ENCODE measurements at places on chromosomes 1 and 21. TPM values are rescaled to one million over a fixed set of nuclear protein-coding genes. Genes with fewer than 3 reads are reported as not detected.
A peak's percentile ranks its signal among the peaks of the same experiment; 100 is the strongest.

Gene MCM3AP
- total RNA-seq = 62.0 TPM

DNA sequence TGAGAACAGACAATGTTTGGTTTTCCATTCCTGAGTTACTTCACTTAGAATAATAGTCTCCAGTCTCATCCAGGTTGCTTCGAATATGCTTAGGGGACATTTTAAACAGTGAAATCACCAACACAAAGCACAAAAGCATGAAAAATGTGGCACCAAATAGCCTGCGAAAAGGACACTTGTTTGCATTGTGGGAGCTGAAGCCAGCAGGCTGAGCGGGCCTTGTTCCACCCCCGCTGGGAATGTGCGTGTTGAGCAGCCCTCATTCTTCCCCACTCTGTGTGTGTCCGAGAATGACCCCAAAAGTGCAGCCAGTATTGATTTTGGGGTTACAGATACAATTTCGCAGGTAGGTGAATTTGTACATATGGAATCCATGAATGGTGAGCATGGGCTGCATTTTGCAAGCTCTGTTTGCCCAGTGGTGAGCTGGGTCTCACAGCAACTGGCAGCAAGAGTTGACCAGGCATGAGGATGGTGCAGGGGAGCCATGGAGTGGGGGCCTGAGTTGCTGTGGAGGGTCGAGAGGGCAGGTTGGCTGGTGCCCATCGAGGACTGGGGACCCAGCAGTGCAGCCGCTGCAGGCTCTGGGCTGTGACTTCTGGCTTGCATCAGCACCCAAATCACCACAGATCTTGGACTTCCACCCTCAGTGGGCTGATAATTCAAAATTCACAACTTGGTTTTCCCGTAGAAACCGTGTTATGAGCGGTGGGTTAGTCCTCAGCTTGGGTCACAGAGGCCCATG lies 29.4 kb downstream of the NENF start:
- DNase-seq = no peak
- H3K4me3 ChIP-seq = no peak overlapping the region
- H3K36me3 ChIP-seq = no peaks in the 10 kb centered on the region
- no peak overlapping the region for H3K27ac ChIP-seq
- no peaks in the 10 kb centered on the region for H3K27me3 ChIP-seq

- no peaks in the 10 kb centered on the region for H3K27me3 ChIP-seq
- H3K4me1 ChIP-seq = peaks cover 18% of the 10 kb centered on the region
- H3K4me3 ChIP-seq = no peak overlapping the region
- no peak overlapping the region for H3K27ac ChIP-seq
- DNase-seq = no peak
Observed at GRCh38 chr1:1775327-1776226, 2.7 kb downstream of the NADK start.

Gene CYP4A22
- total RNA-seq = not detected

- no peak for DNase-seq
- peaks cover 1% of the 10 kb centered on the region for H3K4me1 ChIP-seq
- no peaks in the 10 kb centered on the region for H3K27me3 ChIP-seq
- H3K36me3 ChIP-seq = no peaks in the 10 kb centered on the region
- no peak overlapping the region for H3K4me3 ChIP-seq
Observed at GRCh38 chr1:64960731-64961130, 5.6 kb downstream of the JAK1 start.

Gene HSPA13
- total RNA-seq = 43.7 TPM

- H3K4me1 ChIP-seq = no peaks in the 10 kb centered on the region
- no peaks in the 10 kb centered on the region for H3K36me3 ChIP-seq
- H3K27me3 ChIP-seq = no peaks in the 10 kb centered on the region
- DNase-seq = no peak
- no peak overlapping the region for H3K27ac ChIP-seq
Observed at GRCh38 chr1:194950584-194950983, 1657.7 kb downstream of the KCNT2 start.

DNA sequence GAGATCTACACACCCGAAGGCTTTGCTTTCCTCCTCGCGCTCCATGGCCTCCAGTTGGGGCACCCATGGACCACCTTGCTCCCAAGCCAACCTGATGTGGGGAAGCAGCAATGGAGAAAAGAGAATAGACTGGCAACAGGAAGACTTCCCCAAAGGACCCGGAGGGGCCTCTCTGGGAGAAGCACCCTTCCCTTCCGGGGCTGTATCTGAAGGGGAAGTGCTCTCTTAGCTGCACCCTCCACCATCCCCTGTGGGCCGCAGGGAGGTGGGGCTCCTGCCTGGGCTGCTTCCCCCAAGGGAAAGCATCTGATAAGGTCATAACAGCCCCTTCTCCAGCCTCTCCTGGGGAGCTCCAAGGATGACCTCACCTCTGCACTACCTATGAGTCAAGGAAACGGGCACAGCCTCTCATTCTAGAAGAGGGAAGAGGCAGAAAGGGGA lies 100.2 kb downstream of the RIPK4 start:
- H3K36me3 ChIP-seq = no peaks in the 10 kb centered on the region
- peaks cover 15% of the 10 kb centered on the region for H3K4me1 ChIP-seq
- no peak for DNase-seq
- H3K27me3 ChIP-seq = peaks cover 2% of the 10 kb centered on the region
- H3K27ac ChIP-seq = no peak overlapping the region
- H3K4me3 ChIP-seq = no peak overlapping the region

GRCh38 chr1:1889090-1889750 lies 1.7 kb downstream of the GNB1 start:
- DNase-seq = no peak
- H3K36me3 ChIP-seq = peaks cover 20% of the 10 kb centered on the region
- peak overlapping the region; percentile 66 for H3K4me3 ChIP-seq

DNA sequence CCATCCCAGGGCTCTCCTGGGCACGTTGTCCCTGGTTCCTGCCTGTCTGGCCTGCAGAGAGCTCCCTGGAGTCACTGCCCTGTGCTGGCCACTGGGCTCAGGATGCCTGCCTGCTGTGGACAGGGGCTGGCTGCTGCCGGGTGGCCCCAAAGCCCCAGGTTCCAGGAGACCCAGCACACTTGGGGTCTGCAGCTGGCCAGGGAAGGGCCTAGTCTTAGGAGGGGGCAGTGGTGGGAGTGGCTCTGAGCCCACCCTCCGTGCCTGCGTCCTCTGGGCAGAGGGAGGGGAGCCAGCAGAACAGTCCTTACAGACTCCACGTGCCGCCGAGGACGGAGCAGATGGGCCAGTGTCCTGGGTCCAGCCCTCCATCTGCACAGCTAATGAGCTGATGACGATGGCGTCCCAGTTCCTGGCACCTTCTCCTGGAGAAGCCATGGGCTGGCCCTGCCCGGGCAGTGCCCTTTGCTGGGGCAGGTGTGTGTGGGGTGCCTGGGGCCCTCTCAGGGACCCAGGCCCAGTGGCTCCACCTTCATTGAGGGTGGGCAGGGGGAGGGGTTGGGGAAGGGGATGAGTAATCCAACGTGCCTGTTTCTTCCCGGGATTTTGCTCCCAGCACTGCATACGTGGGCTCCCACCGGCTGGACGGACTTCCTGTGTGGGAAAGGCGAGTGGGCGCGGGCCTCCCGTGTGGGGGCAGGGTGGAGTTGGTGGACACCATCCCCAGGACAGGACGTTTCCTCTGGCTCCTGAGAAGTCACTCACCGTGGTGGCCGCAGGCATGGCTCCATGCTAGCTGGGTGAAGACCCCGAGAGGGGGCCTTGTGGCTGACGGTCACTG lies 6.8 kb upstream of the PLCH2 start:
- peaks cover 5% of the 10 kb centered on the region for H3K27me3 ChIP-seq
- H3K36me3 ChIP-seq = peaks cover 30% of the 10 kb centered on the region
- DNase-seq = no peak
- no peak overlapping the region for H3K4me3 ChIP-seq

DNA sequence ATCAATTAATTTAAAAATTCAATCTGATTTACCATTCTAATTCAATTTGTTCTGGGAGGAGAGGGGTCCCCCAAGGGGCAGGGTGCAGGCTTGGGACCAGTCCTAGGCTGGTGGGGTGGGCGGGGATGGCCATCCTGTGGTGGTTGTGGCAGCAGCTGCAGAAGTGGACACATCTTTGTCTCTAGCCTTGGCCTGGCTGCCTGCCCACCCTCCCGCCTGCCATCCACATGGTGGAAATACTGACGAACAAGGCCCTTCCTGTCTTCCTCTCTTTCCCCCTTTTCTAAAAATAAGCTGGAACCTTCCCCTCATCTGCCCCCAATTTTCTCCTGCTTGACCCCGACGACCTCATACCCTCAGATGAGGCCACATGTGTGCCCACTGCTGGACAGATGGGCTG lies 130.9 kb downstream of the FOXD2 start:
- peaks cover 33% of the 10 kb centered on the region for H3K4me1 ChIP-seq
- H3K27me3 ChIP-seq = peaks cover 2% of the 10 kb centered on the region
- no peak overlapping the region for H3K27ac ChIP-seq
- no peak overlapping the region for H3K4me3 ChIP-seq

GRCh38 chr1:102891868-102892625 lies 216.3 kb downstream of the COL11A1 start:
- no peaks in the 10 kb centered on the region for H3K4me1 ChIP-seq
- H3K27ac ChIP-seq = no peak overlapping the region
- no peak for DNase-seq
- no peaks in the 10 kb centered on the region for H3K27me3 ChIP-seq
- no peaks in the 10 kb centered on the region for H3K36me3 ChIP-seq
- H3K4me3 ChIP-seq = no peak overlapping the region

Gene MX1
- 33.3 TPM for total RNA-seq

Gene LCE2A
- total RNA-seq = not detected

- H3K4me1 ChIP-seq = no peaks in the 10 kb centered on the region
- no peaks in the 10 kb centered on the region for H3K36me3 ChIP-seq
- no peaks in the 10 kb centered on the region for H3K27me3 ChIP-seq
- DNase-seq = no peak
Observed at GRCh38 chr1:70864302-70864701, 183.3 kb downstream of the PTGER3 start.

Gene VHLL
- not detected for total RNA-seq

Gene FHAD1
- 3.1 TPM for total RNA-seq

DNA sequence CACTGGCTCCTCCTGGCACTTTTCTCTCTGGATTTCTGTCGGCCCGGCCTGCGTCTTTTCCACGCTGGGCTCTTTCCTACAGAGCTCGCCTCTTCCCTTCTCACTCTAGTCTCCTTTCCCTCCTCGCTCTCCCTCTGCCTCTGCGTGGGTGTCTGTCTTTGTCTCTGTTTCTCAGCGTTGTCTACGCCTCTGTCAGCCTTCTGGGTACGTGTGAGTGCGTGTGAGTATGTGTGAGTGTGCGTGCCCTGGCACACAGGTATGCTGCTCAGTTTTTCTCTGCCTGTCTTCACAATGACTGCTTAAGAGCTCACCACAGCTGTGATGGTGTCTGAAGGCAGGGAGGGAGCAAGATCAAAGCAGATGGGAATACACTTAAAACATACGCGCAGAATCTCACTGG lies 77.7 kb downstream of the KIRREL1 start:
- no peaks in the 10 kb centered on the region for H3K27me3 ChIP-seq
- no peak overlapping the region for H3K4me3 ChIP-seq
- peak overlapping the region; percentile 3 for H3K27ac ChIP-seq

- H3K27me3 ChIP-seq = no peaks in the 10 kb centered on the region
- no peak for DNase-seq
- H3K27ac ChIP-seq = peak within 1 kb of the TSS; percentile 100
- H3K4me3 ChIP-seq = peak within 1 kb of the TSS; percentile 98
Observed at GRCh38 chr1:235327559-235328270, at the start of gene ARID4B. ARID4B (minus strand) TSS chr1:235328179; CDS start chr1:235326919, 1,260 bp downstream.

Gene CLDN17
- total RNA-seq = not detected

DNA sequence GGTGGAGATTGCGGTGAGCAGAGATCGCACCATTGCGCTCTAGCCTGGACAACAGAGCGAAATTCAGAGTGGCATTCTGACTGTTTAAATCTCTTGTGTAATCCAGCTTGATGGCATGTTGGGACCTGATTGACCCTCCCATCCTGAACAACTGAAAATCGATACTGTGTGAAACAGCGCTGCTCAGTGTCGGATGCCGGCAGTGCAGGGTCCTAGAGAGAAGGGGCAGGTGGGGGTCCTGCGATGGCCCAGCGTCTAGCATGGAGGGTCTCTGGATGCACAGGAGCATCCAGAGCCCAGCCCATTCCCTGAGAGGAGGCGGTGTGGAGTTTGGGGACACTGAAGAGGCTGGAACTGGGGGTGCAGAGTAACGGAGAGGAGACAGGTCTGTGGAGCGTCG lies 15.8 kb downstream of the AGT start:
- H3K4me3 ChIP-seq = no peak overlapping the region
- DNase-seq = no peak
- no peak overlapping the region for H3K27ac ChIP-seq
- H3K36me3 ChIP-seq = peaks cover 19% of the 10 kb centered on the region
- peaks cover 54% of the 10 kb centered on the region for H3K4me1 ChIP-seq

DNA sequence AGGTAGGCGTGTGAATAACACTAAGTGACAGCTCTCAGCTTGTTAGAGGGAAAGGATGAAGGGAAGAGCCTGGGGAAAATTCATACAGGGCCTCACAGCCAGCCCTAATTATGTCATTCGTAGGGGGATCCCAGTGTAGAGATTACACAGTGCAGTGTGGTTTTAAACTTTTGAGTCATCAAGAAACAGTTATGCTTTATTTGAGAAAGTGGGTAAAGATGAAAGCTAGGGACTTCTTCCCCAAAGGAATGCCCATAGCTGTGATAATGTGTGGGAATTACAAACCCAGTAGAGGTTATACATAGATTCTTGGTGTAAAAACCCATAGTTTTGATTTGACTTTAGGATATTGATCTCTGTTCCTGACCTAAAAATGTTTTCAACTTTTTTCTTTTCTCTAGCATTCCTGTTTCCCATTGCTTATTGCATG lies 1.9 kb downstream of the TTF2 start:
- no peak overlapping the region for H3K4me3 ChIP-seq
- no peak overlapping the region for H3K27ac ChIP-seq
- peaks cover 10% of the 10 kb centered on the region for H3K4me1 ChIP-seq

Gene LIN28A
- total RNA-seq = not detected

GRCh38 chr1:87174724-87175245 lies 153.9 kb upstream of the LMO4 start:
- no peaks in the 10 kb centered on the region for H3K4me1 ChIP-seq
- no peak overlapping the region for H3K27ac ChIP-seq
- no peaks in the 10 kb centered on the region for H3K27me3 ChIP-seq
- no peaks in the 10 kb centered on the region for H3K36me3 ChIP-seq
- H3K4me3 ChIP-seq = no peak overlapping the region

DNA sequence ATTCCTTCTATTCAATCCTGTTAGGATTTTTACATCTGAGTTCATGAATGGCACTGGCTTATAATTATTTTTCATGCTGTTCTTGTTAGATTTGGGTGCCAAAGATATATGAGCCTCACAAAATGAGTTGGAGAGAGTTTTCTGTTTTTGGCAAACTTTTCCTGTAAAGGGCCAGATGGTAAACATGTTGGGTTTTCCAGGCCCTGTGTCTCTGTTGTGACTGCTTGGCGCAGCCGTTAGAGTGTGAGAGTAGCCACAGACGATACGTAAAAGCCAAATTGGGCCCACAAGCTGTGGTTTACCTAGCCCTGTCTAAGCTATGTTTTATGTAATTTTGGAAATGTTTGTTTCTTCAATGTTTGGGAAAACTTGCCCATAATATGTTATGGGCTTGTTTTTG lies 15.6 kb upstream of the CA6 start:
- no peaks in the 10 kb centered on the region for H3K27me3 ChIP-seq
- H3K4me3 ChIP-seq = no peak overlapping the region
- no peak overlapping the region for H3K27ac ChIP-seq
- no peaks in the 10 kb centered on the region for H3K4me1 ChIP-seq

Gene PDE9A
- total RNA-seq = 13.4 TPM

Gene XPR1
- total RNA-seq = 38.0 TPM

Gene NTMT2
- total RNA-seq = 0.50 TPM

Data from spinal cord (tissue), 10 donors.